ENCODE measurements at places on chromosomes 1 and 21.

GRCh38 chr1:59814901-59815825 lies at the start of gene HOOK1:
Gene HOOK1, plus strand, starts transcription at chr1:59814949. Its CDS starts 169 bp downstream, at chr1:59815118.
- no peak for DNase-seq

DNA sequence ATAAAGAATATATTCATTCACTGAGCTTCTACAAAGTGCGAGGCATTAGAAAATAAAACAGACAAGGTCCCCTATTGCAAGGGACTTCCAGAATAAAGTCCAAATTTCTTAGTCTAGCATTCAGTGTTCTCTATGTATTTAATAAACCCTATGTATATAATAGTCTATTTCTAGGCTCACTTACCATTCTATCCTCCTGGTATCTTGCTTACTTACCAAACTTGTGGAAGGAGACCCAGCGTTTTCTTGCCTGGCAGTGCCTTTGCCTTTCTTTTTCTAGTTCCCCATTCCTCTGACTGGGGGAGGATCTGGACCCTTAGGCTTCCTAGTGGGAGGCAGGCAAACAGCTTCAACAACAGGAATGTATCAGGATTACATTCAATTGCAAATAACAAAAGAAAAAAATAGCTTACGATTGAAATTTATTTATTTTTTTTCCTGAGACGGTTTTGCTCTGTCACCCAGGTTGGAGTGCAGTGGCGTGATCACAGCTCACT lies 690 bp upstream of the RNF19B start:
- DNase-seq = no peak

- no peak for DNase-seq
Measured at GRCh38 chr1:41689139-41689538, 204.7 kb upstream of the EDN2 start.

DNA sequence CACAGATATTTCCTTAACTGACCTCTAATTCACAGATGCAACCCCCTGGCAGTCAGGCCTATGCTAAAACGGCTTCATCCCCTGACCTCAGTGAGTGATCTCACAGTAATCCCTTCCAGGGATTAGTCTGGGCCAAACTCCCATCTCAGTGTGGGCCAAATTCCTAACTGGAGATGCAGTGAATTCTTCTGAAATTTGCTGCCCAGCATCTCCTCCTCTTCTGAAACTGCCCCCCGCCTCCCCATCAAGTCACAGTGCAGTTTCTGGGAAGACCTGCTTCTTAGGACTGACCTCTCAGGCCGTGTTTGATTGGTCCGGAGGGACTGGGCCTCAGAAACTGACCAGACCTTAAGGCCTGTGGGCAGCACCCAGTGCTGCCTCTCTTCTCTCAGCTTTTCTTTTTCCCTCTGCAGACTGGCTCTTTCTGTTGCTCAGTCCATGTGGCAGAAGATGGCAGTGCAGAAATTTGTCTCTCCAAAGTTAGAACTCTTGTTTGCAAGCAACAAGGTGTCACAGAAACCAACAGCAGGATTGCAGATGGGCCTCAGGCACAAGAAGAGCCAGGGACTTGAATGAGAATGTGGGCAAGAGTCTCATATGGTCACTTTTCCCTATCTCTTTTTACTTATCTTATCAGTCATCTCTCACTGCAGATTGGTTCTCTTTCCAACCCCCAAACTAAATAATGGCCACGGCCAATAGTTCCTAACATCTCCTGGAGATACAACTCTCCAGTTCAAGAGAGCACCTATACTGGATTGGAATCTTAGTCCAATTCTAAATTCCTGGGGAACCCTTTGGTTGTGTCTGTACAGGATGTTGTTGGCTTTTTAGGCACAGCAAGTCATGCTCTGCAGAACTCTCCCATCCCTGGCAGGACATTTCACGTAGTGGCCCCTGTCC lies 95.5 kb upstream of the RALGPS2 start:
- DNase-seq = no peak

DNA sequence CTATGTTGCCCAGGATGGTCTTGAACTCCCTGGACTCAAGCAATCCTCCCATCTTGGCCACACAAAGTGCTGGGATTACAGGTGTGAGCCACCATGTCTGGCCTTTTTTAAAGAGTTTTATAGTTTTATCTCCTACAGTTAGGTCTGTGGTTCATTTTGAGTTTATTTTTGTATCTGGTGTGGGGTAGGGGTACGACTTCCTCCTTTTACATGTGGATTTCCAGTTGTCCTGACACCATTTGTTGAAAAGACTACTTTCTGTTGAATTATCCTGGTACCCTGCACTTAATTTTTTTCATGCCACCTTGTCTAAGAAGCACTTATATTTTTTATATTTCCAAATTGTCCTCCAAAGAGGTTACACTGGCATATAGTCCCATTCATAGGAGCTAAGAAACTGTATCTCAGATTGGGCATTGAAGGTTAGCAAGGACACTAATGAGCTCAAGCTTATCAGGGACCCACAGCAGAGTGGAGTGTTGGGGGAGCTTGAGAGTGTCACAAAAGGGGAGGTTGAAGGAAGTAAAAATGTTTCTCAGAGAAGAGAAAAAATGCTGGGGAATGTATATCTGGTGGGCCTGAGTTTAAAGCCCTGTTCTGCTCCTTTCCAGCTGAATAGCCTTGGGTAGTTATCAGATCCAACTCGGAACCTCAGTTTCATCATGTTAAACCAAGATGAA lies 23.4 kb upstream of the MEF2D start:
- DNase-seq = no peak

DNA sequence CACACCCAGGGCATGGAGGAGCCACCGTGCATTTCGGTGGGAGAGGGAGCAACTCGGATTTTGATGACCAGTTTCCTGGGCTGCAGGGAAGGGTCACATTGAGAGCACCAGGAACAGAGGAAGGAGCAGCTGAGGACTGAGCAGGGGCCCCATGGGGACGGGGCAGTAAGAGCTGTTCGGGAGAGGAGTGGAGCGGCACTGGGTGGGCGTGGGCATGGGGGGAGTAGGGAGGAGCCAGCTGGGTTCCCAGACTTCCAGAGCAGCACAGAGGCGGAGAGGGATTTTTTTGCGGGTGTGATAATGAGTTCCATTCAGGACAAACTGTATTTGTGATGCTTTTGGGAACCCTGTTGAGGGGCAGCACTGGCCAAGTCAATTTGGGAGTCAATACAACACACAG lies 17.4 kb upstream of the GPR153 start:
- DNase-seq = no peak

GRCh38 chr1:115649964-115650363 lies 8.2 kb downstream of the VANGL1 start:
- DNase-seq = no peak

GRCh38 chr1:24089743-24090555 lies 22.0 kb downstream of the MYOM3 start:
- no peak for DNase-seq

All from NCI-H1436 treated with DMSO at 0.1 percent for 48 hours (cell line).